ENCODE measurements at places on chromosomes 5 and 9.

DNA sequence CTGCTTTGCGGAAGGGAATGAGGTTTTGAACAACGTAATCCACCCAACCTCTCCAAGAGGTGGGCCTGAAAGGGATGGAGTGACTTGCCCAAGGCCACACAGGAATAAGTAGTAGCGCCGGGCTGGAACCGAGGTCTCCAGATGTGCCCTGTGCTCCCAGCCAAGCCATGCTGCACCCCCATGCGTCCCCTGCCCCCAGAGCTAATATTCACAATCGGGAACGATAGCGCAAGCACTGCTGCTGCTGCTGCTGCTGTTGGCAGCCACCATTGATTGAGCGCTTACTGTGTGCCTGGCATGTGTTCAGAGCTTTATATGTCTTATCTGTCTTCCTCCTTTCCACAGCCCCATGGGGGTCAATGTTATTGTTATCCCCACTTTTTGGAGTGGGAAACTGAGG lies 43.9 kb downstream of the AMBP start:
- DNase-seq, result no peak

GRCh38 chr9:14294659-14295058 lies 19.3 kb downstream of the NFIB start:
- no peak for DNase-seq

GRCh38 chr9:100554935-100555401 lies 22.9 kb upstream of the CAVIN4 start:
- DNase-seq, result no peak

GRCh38 chr9:127825319-127826051 lies 22.8 kb downstream of the FPGS start:
- DNase-seq, result no peak

DNA sequence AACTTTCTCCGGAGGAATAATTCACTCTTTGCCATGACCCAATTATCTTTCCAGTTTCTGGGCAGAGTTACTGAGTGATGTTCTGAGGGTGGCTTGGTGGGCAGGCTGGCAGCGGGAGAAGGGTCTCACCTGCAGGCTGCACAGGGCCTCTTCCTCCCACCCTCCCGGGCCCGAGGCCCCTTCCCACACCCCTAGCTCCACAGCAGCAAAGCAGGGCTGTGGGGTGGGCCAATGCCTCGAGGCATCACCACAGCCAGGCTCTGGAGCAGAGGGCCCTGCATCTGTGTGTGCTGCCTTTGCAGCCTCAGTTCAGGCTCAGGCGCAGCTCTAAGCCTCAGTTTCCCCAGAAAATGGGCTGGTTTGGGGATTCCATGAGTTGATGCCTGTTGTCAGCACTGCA lies 120.2 kb upstream of the FOXD4L5 start:
- DNase-seq, result no peak

DNA sequence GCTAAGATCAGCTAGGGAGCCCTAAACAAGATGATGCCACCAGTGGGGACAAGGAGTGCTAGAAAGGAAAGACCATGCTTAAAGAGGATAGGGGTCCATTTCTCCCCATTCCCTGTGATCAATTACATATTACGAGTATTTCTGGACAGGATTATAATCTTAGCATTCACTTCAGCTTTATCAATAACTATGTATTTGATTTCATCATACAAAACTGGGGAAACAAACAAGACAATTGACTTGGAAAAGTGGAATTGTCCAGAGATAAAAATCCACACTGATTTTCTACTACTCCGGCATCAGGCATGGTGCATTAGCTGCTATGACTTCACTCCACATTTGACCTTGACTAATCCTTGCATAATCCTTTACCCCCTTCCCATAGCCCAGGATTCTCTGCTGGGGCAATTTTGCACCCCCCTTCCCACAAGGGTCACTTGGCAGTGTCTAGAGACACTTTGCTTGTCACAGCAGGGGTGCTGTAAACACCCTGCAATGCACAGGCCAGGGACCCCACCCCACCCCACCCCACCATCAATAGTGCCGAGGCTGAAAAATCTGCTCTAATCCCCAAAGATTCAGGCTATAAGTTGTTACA lies 29.9 kb upstream of the UBE2QL1 start:
- no peak for DNase-seq

GRCh38 chr9:99782962-99783718 lies 38.5 kb upstream of the NR4A3 start:
- no peak for DNase-seq

DNA sequence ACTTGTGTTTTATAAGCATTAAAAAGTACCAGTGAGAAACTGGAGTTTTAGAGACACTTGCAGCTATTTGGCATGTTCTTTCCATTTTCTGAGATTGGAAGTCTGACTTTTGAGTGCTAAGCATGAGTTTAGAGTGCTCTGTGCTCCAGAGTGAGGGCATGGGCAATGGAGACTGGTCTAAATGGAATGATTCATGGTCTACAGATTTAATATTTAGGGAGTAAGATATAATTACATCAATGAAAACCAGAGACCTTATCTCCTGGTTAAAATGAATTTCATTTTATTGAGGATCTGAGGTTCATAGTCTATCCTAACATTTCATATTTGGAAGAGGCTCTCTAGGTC lies 135.9 kb upstream of the RPS23 start:
- no peak for DNase-seq

GRCh38 chr5:119176785-119177184 lies 105.9 kb downstream of the DMXL1 start:
- no peak for DNase-seq

DNA sequence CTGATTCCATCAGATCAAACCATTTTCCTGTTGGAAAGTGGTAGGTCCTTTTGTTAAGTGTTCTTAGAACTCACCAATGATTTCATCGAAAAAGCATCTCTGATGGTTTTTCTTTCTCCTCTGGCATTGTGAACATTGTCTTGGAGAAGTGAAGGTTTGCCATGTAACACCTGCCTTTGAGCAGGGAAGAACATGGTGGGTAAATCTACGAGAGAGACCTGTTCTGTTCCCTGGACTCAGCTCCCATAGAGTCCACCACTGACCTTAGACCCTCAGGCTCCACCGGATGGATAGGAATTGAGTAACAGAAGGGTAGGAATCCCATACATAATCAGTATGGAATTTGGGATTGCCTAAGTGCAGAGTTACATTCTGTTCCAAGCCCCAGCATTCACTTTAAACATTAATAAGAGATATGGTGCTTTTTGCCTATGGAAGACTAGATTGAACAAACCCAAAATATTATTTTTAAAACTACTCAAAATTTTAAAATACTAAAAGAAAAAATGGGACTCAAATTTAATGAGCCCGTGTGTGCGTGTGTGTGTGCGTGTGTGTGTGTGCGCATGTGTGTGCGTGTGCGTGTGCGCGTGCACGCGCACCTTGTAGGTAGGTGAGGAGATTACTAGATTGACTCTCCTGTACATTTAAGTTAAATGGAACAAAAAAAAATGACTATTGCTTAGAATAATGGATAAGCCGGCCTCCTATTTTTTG lies 92.0 kb downstream of the C9orf152 start:
- no peak for DNase-seq

GRCh38 chr5:38207343-38207742 lies 51.0 kb upstream of the EGFLAM start:
- DNase-seq, result no peak

- no peak for DNase-seq
These were observed 121.6 kb downstream of the TLR4 start for GRCh38 chr9:117825609-117826347.
